ENCODE measurements at places on chromosomes 3 and 15.

DNA sequence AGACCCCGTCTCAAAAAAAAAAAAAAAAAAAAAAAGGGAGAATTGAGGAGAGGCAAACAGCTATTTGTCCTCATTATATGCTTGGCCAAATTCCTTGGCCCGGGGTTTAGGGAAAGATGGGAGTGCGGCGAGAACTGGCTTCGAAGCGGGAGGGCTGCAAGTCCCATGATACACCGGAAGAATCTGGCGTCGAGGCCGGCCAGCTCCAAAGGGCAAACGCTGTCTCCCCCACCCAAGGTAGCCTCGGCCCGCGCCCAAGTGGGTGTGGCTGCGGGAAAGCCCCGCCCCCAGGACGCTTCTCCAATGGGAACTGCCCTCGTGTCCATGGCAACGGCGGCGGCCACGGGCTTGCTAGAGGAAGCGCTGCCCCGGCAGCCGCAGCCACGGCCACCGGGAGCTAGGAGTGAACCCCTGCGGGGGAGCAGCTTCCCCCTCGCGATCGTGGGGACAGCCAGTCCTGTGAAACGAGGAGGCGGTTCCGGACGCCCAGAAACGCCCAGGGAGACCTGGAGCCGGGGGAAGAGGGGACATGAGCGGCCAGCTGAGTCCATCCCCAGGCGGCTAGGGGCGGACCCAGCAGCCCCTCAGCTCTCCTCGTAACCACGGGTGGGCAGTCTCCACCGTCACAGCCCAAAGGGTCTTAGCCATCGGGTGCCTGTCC is at the start of gene TTLL13:
TSS of gene TTLL13 (plus strand) at position 354 of the 661 bp plus-strand sequence. CDS start 1,075 bp downstream, outside the sequence.
- peak; percentile 97 for DNase-seq

DNA sequence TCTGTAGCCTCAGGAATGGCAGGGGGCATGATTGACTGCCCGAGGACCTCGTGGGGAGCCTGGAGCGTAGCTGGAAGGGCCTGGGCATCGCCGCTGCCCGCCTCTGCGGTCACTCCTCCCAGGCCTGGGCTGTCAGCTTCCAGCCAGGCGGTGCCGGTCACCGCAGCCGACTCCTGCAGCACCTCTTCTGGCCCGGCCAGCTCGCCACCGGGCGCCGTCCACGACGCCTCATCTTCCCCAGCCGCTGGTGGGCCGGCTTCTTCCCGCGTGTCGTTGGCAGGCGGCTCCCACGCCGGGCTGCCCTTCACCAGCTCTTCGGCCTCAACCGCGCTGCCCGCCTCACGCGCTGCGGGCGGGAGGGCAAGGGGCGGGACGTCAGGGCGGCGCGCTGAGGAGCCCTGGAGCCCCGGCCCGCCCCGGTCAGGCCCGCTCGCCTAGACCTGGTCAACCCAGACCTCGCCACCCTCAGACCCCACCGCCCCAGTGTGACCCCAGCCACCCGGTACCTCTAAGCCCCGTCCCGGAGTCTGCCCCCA is 1.0 kb downstream of the CSPG5 start:
- no peak for DNase-seq

DNA sequence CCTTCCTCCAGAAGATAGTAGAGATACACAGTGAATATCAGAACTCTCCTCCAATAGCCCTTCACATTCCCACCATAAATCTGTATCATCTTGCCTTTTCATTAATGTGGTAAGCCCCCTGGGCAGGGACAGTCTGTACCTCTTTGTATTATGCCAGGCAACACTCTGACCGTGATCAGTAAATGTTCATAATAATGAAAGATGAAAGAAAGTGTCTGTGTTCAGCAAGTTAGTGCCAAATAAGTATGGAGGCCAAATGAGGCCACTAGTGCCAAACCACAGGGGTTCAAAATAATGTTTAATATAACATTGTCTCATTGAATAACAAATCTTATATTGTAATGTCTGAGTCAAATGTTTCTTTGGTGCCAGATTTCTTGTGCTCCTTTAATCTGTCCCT is 104.3 kb downstream of the CMSS1 start:
- no peak for DNase-seq

DNA sequence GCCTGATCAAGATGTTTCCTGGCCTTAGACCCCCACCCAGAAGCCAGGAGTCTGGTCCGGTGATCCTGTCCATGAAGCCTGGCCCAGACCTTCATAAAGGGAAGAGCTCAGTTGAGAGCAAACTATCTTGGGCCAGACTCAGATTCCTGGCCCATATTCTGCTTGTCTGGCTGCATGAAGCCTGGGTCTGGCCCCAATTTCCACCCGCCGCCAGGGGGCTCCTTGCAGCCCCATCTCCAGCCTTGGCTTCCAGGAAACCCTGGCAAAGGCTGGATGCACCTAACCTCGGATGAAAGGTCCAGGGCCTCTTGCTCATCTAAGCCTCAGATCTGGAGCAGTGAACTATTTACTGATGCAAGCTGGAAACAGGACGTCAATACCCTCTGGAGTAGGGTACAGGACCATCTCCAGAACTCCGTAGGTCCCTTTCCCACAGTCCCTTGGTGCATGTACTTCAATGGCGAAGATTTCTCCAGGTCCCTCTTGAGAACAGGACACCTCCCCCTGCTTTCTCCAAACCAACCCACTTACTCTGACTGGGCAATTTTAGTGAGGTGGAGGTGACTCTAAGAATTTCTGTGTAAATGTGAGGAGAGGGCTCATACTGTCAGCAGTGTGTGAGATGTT is 5.6 kb downstream of the FOXL2 start:
- peak; percentile 13 for DNase-seq

DNA sequence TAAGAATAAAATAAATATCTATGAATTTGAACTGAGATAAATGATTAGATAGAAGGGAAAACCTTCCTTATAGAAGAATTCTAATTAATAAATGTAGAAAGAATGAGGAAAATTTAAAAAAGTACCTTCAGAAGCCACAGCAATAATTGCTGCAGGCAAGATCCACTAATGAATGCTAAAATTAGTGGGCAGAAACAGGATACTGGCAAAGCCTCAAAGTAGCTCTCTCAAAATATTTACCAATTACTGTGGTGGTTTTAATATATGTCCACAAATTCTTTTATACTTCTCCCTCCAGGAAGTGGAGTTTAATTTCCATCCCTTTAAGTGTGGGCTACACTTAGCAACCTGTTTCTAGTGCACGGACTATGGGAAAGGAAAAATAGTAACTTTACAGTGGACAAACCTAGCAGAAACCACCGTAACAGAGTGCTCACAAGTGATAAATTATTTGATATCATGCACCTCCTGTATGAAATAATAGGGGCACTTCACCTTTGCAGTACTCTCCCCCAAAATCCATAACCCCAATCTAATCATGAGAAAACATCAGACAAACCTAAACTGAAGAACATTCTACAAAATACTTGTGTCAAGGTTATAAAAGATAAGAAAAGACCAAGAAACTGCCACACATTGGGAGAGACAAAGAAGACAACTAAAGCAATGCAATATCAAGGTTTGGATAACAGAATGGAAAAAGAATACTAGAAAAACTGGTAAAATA is 6.8 kb downstream of the PEAK1 start:
- DNase-seq = no peak

- DNase-seq = no peak
Observed at GRCh38 chr15:101017093-101017754, 98.1 kb downstream of the LRRK1 start.

GRCh38 chr15:77613814-77614213 is 18.9 kb downstream of the LINGO1 start:
- DNase-seq = no peak

DNA sequence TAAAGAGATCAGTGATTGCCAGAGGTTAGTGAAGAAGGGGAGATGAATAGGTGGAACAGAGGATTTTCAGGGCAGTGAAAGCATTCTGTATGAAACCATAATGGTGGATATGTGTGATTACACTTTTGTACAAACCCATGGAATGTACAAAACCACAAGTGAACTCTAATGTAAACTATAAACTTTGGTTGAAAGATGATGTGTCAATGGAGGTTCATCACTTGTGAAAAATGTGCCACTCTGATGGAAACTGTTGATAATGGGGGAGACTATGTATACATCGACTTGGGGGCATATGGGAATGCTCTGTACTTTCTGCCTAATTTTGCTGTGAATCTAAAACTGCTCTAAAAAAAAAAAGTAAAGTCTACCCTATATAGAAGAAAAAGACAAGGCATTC is 68.7 kb upstream of the ARHGEF3 start:
- no peak for DNase-seq

- DNase-seq = no peak
Observed at GRCh38 chr3:61960976-61961375, 399.6 kb downstream of the PTPRG start.

DNA sequence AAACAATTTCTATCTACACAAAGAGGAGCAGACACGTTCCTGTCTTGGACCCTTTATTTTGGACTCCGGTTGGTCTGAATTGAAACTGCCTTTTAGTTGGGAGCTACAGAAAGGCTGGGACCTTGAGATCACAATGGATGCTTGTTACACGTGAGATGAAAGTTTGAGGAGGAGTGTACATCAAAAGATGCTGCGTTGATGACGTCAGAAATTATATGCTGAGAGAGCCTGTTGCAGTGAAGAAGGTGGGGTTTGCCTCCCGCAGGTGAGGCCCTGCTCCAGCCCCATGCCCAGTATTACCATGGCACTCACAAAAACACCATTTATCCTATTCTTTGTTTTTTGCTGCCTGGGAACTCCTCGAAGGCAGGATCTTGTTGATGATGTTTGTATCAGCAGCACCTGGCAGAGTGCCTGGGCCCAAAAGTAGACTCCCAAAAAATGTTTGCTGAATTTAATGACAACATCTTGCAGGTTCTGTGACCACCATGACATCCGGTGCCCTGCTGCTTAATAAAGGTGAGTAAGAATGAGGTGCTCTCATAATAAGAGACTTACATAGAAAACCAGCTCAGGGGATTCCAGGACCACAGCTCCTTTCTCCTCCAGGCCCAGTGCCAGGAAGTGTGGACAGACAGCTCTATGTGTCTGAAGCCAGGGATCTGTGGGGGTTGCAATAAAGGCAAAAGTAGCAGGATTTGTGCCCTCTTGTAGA is 136.1 kb upstream of the UBE2E1 start:
- no peak for DNase-seq

GRCh38 chr3:23877329-23877980 is 39.3 kb downstream of the NKIRAS1 start:
- DNase-seq = no peak

GRCh38 chr3:9158865-9159630 is 90.4 kb downstream of the SRGAP3 start:
- no peak for DNase-seq

DNA sequence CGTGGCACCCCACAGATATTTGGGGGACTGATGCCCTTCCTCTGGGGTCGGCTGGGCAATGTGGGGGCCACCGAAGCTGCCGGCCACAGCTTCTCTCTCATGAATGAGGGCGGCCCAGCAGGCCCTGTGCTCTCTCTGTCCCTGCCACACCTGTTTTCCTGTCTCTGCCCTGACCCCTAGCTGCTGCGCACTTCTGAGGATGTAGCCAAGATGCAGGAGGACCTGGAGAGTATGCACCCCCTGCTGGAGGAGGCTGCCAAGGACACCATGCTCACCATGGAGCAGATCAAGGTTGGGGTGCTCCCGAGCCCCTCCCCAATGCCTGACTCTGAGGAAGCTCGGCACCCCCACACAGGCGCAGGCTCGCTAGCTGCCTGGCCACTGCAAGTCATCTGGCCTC is 59.7 kb downstream of the SEMA3G start:
- DNase-seq = no peak

- no peak for DNase-seq
Observed at GRCh38 chr15:40427188-40427587, 13.6 kb upstream of the BAHD1 start.

DNA sequence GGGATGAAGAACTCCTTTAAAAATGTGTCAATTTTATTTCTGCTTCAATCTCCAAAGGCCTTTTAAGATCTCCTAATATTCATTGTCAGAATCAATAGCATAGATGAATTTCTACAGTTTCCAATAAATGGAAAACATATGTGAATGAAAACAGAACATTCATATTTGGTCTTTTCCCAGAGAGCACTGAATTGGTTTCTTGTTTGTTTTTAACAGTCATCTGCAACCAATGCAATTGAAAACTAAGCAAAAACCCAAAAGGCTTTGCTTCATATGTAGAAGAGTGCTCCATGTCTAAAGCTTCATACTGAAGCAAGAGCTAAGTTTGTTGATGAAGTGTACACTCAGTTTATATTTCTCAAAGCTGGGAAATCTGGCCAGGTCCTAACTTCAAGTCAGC is 426.5 kb upstream of the CDIN1 start:
- no peak for DNase-seq

GRCh38 chr15:69091654-69092053 is 68.8 kb upstream of the GLCE start:
- DNase-seq = no peak

DNA sequence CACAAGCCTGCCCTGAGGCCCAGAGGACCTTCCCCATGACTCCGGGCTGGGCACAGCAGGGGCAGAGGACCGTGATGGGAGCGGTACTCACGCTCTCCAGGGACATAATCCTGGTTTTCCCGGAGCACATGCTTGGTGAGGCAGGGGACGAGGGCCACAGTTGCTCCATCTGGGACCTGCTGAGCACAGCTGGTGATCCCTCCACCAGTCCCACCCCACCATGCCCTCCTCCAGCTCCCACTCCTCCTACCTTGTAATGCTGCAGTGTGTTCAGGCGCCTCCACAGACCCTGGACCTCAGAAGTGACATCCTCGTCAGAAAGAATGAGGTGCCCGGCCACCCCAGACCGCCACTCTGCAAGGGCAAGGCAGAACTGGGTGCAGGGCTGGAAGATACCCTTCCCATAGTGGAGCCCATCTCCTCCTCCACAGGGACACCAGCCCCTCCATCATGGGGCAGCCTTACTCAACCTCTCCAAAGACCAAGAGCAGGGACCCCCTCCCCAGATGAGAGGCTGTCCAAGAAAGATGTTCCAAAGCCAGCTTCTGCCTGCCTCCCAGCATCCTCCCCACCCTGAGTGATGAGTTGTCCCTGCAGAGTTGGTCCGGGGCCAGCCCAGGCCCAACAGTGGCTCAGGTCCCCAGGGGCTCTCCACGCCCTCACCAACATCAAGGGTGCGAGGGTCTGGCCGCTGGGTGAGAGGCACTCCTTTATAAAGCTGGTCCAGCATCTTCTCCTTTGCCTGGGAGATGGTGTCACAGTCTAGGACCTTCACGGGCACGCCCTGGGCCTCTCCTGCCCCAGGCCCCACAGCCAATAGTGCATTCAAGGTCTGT is 19.5 kb downstream of the PLXNB1 start:
- peak; percentile 55 for DNase-seq

GRCh38 chr3:72276806-72277205 is 491.9 kb upstream of the PROK2 start:
- DNase-seq = no peak

- DNase-seq = no peak
Observed at GRCh38 chr15:85762039-85762755, 32.5 kb downstream of the KLHL25 start.

GRCh38 chr3:36812240-36812639 is 47.9 kb upstream of the DCLK3 start:
- DNase-seq = no peak

DNA sequence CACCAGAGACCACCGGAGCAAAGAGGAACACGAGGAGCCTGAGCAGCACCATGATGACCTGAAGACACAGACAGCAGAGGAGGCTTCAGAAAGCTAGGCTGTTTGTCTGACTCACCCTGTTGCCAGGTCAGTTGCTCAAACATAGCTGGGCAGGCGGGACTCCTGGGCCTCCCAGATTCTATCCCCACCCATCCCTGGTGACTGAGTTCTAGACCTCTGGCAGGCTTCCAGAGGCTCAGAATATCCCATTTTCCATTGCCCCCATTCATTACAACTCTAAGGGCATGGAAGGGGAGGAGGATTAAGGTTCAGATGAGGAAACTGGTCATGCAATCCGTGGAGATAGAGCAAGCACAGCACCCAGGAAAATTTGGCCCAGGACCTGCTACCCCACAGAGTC is at the start of gene CDHR4:
TSS of gene CDHR4 (minus strand) at position 113 of the 400 bp plus-strand sequence. CDS start at position 52, 61 bp downstream.
- peak; percentile 79 for DNase-seq

- DNase-seq = peak; percentile 83
Observed at GRCh38 chr15:75718328-75718727, 5.7 kb upstream of the CSPG4 start.

GRCh38 chr15:88419830-88420229 is 47.4 kb downstream of the MRPL46 start:
- DNase-seq = no peak
